GM12892 (cell line): ENCODE measurements at places on chromosomes 7 and 10.

- DNase-seq = no peak
These were observed 64.0 kb downstream of the DKK1 start for GRCh38 chr10:52378124-52378523.

DNA sequence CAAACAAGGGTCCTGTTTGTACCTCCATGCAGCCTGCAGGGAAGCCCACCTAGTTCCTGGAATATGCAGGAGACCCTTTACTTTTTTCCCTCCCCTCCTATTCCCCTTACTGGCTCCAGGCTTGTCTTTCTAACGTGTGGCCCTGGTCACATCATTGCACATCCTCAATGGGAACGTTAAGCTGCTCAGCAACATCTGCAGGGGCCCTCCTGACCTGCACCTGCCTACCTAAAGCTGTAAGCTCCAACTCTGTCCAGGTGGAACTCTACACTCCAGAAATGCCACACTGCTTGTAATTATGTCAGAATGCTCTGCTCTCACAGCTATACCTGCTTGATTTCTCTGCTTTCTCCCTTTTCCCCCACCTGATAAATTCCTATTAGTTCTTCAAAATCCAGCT, 72.1 kb downstream of the ARMC3 start:
- no peak for DNase-seq

GRCh38 chr7:17986851-17987250, 40.8 kb downstream of the PRPS1L1 start:
- no peak for DNase-seq

DNA sequence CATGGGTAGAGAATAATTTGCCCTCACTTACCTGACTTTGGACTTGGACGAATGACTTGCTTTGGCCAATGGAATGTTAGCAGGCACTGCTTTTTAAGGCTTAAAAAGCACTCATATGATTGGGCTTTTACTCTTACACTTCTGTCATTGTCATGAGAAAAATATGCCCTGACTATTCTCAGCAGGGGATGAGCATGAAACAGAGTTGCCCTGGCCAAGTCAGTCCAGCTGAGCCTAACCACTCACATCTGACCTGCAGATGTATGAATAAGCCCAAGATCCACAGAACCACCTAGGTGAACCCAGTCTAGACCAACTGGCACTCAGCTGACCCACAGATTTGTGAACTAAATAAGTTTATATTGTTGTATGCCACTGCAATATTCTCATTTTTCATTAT, 573.5 kb downstream of the TNS3 start:
- DNase-seq = no peak

- DNase-seq = no peak
These were observed 105.9 kb downstream of the SLC37A3 start for GRCh38 chr7:140292438-140292837.

GRCh38 chr7:12741951-12742575, 54.6 kb downstream of the ARL4A start:
- DNase-seq = no peak

DNA sequence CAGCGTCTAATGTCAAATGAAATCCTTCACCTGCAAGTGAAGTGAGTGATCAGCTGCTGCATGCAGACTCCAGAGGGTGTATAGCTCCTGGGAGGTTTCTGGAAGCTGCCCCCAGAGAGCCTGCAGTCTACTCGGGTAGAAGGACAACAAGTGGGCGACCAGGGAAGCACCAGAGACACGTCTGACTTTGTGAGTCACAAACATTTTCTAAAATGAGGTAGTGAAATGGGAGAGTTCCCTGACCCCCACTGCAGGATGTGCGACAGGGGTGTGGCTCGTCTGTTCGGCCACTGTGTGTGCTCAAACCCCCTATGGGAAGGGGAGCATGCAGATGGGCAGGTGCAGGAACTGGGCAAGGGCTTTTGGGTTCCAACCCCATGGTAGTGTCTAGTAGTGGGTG, 177.1 kb upstream of the PRKCQ start:
- DNase-seq = no peak
